ENCODE measurements at places on chromosomes 2 and 18.

GRCh38 chr2:220601674-220602073, 970.4 kb downstream of the EPHA4 start:
- no peak for DNase-seq

GRCh38 chr18:56721491-56721890, 70.3 kb downstream of the WDR7 start:
- no peak for DNase-seq

- no peak for DNase-seq
Measured at GRCh38 chr2:218017211-218018053, 14.6 kb upstream of the TNS1 start.

DNA sequence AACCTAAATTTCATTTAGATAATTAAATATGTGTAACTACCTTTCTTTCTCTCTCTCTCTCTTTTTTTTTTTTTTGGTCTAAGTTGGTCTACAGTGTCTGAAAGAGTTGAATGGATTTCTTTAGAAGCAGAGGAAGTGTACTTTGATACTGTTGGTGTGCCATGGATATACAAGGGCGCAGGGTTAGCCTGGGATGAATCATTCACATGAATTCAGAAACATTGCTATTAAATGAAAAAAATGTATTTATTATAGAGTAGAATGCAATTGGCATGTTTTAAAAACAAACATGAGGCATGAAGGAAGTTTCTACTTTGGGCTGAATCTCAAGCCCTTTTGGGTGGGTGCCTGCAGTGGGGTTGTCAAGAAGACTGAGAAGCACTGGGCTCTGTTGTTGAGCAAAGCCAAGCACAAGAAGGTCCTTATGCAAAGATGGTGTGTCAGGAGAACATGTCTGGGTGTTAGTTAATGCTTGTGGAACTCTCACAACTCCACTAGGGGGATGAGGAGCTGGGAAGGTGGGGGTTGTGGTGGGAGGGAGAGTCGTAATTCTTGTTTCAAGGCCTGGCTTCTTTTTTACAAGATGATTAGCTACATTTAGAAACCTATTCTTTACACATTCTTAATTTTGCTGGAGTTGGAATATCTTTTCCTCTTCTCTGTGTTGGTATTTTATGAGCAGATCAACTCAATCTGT, 57.9 kb downstream of the LYPD6 start:
- no peak for DNase-seq

GRCh38 chr2:12273111-12273510, 443.6 kb upstream of the TRIB2 start:
- DNase-seq = no peak

- DNase-seq = no peak
Measured at GRCh38 chr2:96024336-96025193, 10.2 kb downstream of the GPAT2 start.

DNA sequence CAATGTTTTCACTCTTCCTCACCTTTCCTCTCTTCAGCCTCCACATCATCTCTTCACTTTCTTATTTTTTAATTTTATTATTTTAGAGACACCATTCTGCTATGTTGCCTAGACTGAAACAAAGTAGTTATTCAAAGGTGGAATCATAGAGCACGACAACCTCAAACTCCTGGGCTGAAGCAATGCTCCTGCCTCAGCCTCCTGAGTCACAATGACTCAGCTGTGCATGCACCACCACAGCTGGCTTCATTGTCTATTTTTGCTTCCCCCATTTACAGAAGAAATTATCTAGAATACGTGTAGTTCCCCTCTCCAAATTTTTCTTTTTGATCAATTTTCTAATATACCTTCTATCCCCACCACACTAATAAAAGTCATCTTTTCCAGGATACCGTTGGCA, 911.5 kb upstream of the SOX11 start:
- no peak for DNase-seq

DNA sequence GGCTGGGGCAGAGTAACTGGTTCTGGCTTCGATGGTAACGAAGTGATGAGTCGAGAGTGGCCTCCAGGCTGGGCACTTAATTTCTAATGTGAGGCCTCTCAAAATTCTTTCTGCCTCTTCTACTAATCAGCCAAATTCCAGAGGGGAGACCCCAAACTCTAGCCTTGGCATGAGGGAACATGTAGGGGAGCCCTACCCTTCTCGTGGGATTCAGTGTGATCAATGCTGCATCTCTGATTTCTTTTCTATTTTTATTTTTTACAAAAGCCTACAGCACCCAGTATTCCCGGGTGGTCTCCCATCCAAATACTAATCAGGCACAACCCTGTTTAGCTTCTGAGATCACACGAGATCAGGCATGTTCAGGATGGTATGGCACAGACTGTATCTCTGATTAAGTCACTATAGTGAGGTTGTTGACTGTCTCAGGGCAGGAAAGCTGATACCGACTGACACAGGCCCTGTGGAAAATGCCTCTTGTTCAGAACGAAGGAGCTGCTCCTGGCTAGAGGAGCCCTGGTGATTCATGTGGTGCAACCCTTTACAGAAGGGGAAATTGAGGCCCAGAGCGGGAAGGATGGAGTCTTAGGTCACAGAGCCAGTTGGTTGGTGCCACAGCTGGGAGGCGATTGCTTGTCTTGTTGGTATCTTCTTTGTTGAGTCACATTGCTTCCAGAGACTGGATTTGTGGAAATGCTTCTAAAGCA, 126.3 kb upstream of the HS6ST1 start:
- DNase-seq = no peak

- no peak for DNase-seq
Measured at GRCh38 chr2:118050386-118050785, 36.5 kb upstream of the CCDC93 start.

GRCh38 chr2:241975593-241976284, 106.2 kb downstream of the RTP5 start:
- DNase-seq = no peak

- DNase-seq = no peak
Measured at GRCh38 chr2:147030966-147031720, 813.7 kb upstream of the ACVR2A start.

GRCh38 chr2:195659114-195659513, 2.1 kb downstream of the SLC39A10 start:
- no peak for DNase-seq

GRCh38 chr2:144225076-144225475, 294.8 kb downstream of the ZEB2 start:
- DNase-seq = no peak

DNA sequence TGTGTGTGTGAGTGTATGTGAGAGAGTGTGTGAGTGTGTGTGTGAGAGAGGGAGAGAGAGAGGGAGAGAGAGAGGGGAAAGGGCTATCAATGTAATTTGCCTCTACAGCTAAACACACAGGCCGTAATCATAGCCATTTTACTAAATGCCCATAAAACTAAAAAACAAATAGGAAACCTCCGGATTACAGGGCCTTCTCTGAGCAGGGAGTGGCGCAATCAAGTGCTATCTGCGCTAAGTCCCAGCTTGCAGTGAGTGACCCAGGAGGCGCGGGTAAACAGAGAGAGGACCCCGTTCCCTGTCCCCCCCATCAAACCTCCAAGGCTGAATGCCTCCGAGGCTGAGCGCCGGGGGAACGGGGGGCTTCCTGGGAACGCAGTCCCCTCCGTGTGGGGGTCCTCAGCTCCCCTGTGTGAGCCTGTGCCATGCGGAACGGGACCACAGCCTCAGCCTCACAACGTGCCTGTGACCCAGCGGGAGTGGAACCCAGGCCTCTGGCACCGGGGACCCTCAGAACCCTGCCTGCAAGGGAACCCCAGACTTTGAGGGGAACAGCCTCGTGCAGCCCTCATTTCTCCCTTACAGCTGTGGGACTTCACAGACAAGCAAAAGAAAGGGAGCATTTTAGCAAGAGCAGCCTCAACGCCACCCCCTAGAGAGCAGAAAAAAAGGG, 54.7 kb upstream of the ID2 start:
- no peak for DNase-seq

DNA sequence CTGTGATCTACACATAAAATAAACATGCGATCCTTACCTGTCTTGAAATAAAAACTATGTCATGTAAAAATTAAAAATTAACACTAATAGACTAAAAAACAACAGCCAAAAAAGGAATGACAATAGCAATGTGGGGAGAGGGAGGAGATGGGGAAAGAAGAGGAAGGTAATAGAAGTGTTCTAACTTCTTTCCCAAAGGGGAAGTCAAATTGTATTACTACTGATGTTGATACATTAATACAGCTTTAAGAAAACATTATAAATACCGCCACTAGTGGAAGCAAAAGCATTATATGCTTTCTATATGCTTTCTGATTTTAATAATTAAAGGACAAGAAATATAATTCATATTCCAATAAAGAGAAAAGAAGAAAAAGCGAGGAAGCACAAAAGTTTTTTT, 22.2 kb downstream of the ZNF516 start:
- no peak for DNase-seq

DNA sequence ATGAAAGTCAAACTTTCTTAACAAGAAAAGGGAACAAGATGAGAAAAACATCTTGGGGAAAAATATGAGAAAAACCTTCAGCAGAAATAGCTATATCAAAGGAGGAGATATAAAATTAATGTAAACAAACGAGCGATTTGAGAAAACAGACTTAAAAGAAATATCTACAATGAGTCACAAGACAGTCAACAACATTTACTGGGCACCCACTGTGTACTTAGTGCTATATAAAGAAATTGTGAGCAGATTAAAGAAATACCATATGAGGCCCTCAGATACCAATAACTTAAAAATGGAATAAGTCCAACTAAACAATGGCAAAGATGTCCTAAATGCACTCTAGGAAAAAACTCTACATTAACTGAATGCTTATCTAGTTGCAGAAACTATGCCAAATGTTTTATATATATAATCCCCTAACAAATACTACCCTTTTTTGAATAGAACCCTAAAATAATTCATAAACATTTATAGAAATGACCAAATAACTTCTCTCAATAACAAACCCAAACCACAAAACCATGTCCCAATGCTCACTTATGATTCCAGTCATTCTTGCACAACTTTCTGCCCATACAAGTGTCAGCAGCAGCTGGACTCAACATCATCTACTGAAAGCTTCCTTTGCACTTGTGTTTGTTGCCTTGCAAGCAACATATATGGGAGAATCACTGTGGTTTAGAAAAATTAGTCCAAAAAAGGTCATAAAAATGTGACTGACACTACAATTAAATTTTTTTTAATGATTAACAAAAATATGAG, 83.5 kb downstream of the COBLL1 start:
- DNase-seq = no peak

DNA sequence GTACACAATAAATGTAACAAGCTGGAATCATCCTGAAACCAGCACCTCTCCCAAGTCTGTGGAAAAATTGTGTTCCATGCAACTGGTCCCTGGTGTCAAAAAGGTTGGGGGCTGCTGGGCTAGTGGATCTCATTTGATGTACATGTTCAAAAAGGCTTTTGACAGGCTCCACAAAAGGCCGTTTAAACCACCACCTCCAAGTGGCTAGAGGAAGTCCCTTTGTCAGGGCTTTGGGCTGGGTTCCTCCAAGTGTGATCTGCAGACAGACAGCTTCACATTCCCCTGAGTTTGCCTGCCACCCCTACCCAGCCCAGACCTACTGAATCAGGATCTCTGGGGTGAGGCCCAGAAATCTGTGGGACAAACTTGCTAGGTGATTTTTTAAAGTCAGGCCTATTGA, 84.7 kb downstream of the TGFA start:
- DNase-seq = no peak

- no peak for DNase-seq
Measured at GRCh38 chr2:42560899-42561298, 7.5 kb upstream of the MTA3 start.

- no peak for DNase-seq
Measured at GRCh38 chr2:12036640-12036983, 290.2 kb downstream of the LPIN1 start.

- DNase-seq = no peak
Measured at GRCh38 chr18:61989138-61989537, 96.3 kb upstream of the RNF152 start.

GRCh38 chr2:128644156-128644555, 325.5 kb upstream of the HS6ST1 start:
- DNase-seq = no peak

DNA sequence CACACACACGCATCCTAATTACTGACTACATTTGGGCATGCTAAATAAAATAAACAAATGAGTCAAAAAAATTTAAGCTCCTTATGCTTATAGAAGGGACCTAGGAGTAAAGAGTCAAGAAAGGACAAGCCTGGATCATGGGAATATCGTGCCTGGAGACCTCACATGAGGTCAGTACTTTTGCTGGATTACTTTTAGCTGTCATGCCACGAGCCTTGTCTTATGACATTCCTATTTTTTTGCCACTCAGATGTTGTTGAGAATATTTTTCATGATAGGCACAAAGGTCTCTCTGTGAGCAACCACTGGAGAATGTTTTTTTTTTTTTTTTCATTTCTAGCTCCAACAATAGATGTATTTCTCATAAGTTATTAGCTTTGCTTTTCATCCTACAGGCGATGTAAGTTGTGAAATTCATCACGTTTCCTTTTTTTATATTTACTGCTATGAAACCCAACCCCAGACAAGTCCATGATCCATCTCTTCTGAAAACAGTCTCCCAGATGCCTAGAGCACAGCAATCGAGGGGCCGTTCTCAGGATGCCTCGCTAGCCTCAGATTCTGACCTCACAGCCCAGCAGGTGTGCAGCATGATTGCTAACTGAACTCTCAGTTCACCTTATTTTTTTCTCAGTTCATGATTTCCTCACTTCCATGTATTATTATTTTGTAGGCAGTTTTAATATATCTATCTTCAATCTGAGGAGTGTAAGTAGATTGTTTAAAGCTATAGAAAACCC, 464.5 kb downstream of the IRS1 start:
- no peak for DNase-seq

DNA sequence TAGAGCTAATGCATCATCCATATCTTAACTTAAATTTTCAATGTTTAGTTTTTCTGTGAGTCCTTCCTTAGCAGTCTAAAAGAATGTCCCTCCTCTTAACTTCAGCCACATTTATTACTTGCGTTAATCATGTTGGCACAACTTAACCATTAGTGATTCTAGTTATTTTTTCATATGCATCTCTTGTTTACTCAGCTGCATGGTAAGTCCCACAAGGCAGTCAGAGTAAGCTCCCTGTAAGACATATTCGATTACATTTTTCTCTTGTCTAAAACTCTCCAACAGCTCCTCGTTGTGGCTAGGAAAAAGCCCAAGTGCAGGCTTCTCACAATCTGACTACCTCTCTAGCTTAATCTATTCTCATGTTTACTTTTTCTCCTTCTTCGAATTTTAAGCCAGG, 2045.3 kb upstream of the PIK3C3 start:
- peak; percentile 24 for DNase-seq

DNA sequence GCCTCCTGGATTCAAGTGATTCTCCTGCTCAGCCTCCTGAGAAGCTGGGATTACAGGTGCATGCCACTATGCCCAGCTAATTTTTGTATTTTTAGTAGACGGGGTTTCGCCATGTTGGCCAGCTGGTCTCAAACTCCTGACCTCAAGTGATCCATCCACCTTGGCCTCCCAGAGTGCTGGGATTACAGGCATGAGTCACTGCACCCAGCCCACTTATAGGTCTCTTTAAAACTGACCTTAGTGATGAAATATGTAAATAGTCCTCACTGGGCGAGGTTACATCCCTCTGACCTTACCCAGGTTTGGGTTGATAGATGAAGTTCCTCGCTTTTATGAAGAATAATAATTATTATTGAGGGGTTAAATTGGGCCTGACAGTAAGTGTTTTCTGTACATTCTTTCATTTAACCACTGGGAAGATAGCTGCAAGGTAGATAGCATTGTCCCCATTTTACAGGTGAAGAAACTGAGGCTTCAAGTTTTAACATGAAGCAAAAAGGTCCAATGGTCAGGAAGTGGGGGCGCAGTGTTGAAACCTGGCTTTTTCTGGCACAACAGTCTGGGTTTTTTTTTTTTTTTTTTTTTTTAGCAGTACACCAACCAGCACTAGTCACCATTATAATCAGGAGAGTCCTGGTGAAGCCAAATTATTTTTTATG, 174.8 kb upstream of the EPAS1 start:
- DNase-seq = no peak
